IMR-90 (cell line): ENCODE measurements at places on chromosomes 13 and 19.

DNA sequence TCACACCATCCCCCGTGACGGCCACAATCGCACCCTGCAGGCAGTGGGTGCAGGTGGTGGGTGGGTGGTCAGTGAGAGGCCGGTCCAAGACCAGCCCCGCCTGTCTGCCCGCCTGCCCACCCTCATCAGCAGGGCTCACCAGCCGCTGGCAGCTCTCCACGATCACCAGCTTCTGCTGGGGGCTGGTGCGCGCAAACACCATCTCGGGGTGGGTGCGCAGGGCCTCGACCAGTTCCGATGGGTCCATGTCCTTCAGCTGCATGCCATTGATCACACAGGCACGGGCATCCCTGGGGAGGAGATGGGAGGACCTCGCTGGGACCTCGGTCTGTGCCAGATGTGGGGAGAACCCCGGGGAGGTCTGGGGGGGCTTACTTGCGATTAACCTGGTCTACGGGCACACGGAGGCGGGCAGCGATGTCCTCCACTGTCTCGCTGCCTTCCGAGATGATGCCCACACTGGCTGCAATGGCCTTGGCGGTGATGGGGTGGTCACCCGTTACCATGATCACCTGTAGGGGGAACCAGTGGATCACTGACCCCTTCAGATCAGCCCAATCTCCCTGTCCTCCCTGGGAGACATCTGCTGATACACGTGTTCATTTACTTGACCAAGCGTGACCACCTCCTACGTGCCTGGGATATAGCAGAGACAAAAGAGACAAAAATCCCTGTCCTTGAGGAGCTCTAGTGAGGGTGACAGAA is 8.0 kb downstream of the ATP4A start:
- DNase-seq: peak; percentile 35

- DNase-seq: no peak
These were observed 5.0 kb downstream of the LGALS14 start for GRCh38 chr19:39709026-39709872.

DNA sequence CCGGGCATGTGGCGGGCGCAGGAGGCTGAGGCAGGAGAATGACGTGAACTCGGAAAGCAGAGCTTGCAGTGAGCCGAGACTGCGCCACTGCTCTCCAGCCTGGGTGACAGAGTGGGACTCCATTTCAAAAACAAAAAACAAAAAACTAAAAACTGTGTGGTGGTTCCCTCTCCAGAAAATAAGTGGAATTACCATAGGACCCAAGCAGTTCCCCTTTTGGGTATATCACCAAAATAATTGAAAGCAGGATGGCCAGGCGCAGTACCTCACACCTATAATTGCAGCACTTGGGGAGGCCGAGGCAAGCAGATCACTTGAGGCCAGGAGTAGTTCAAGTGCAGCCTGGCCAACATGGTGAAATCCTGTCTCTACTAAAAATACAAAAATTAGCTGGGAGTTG is 15.7 kb upstream of the LDLR start:
- DNase-seq: no peak

DNA sequence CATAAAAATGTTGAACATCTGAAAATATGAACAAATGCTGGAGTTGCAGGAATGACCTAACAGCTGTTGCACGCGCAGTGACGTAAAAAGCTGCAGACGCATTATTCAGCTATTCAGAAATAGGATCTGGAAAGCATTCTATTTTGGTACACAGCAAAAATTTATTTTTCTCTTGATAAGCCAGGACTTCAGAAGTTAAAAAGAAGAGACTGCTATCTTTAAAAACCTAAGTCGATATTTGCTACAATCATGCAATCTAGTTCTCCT is 36.9 kb upstream of the STARD13 start:
- DNase-seq: peak; percentile 95

DNA sequence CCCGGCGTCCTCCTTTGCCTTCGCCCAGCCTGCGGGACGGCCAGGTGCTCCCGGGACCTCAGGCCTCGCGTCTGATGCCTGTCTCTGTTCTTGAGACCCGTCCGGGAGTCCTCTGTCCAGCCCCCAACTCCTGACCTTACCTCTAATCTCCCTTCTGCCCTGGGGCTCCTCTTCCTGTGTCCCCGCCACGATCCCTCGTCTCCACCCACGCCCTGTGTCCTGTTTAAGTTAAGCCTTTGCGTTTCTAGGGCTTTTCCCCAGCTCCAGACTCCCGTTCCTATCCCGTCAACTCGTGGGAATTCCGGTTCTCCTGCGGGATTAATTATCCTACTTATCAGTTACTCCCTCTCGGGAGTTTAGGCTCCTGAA is 686 bp downstream of the LENG8 start:
- peak; percentile 37 for DNase-seq

DNA sequence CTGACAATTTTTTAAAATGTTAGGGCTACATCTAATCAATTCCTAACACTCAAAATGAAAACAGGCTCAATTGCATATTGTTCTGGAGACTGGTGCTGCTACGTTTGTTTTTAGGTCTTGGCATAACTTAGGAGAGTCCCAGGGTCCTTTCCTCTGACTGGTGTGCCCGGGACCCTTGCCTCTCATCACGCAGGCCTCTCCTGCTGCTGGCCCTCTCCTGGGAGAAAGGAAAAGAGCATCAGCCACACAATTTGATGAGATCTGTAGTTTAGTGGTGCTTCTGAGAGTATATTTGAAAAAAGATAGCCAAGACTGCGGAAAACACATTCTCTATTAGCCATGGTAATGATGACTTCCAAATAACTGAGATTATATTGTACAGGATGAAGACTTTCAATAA is 380.0 kb downstream of the KLF12 start:
- DNase-seq: no peak
